ENCODE measurements at places on chromosomes 6 and 20.

GRCh38 chr6:87907521-87907920, 140.1 kb upstream of the SPACA1 start:
- DNase-seq, result no peak

DNA sequence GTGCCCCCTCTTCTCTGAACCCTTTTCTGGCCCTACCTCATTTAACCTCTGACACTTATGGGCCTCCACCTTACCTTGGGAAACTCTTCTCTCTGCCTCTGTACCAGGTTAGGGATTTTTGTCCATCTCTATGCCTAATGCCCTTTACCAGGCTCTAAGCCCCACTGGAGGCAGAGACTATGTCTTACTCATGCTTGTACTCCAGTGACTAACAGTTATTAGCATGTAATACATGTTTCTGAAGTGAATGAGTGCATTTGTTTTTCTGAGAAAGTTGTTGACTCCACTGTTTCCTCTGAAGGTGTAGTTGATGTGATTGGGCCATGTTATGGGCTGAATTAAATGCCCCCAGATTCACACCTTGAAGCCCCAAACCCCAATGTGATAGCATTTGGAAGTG, 234.3 kb downstream of the PACRG start:
- DNase-seq, result no peak

DNA sequence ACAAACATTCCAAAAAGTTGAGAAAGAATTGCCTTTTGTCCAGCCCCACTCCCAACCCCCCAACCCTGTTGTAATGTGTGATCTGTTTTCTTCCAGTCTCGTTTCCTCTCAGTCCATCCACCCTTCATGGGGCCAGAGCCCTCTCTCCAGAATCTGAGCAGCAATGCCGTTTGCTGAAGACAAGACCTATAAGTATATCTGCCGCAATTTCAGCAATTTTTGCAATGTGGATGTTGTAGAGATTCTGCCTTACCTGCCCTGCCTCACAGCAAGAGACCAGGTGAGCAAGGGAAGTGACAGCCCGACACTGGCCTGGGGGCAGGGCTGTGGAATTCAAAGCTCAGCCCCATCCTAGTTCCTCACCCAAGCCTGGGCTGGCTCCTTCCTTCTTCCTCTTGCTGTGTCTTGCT, 7.8 kb downstream of the MAVS start:
- DNase-seq, result no peak

DNA sequence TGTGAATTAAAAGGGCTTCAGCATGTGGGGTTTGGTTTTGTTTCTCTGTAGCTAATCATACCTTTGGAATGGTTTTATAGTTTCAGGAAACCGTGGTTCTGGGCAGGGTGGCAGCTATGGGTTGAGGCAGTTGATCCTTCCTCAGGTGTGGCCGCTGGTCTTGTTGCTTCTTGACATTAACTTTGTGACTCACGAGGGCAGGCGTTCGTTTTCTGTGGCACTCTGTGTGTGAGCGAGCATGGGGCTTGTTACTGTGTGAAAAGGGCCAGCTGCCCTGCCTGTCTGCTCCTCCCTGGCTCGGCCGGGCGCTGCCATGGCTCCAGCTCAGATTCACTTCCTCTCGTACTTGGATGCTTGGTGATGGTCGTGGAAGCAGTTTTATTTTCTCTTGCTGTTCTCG, 16.2 kb downstream of the DNAJC5 start:
- DNase-seq, result no peak

DNA sequence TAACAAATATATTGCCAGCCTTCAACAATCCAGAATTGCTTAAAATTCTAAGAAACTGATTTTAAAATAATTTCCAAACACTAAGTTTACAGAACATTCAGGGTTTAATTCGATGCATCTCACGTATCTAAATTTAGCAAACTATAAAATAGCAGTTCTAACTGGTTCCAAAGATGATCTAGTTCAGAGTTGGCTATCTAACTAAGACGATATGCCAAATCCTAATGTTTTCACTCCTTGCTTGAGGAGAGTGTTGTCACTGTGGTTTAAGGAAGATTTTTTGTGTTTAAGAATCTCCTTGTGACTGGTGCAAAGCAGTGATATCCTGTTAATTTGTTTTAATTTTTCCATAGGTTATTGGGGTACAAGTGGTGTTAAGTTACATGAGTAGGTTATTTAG, 311.5 kb upstream of the ID4 start:
- no peak for DNase-seq

DNA sequence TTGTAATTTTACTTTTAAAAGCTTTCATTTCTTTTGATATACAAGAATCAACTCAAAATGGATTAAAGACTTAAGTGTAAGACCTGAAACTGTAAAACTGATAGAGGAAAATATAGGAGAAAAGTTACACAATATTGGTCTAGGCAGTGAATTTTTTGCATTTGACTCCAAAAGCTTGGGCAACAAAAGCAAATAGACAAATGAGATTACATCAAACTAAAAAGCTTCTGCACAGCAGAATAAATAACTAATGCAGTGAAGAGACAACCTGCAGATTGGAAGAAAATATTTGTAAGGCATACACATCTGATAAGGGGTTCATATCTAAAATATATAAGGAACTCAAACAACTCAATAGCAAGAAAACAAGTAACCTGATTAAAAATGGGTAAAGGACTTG, 3.0 kb downstream of the GABRR1 start:
- DNase-seq, result no peak

DNA sequence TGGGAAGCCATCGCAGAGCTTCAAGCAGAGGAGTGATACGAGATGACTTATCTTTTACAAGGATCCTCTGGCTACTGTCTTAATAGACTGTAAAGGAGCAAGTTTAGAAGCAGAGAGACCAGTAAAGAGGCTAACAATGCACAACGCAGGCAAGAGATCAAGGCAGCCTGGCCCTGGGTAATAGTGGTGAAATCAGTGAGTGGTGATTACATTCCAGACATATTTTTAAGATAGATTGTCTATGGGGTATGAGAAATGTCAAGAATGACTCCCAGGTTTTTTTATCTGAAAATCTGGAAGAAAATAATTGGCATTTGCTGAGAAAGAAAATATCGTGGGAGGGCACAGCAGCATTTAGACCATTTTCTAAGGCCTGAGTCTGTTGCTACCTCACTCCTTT, 213.6 kb upstream of the HTR1E start:
- DNase-seq, result no peak
